Activated CD4-positive, alpha-beta T cell treated with anti-CD3 and anti-CD28 coated beads, Interleukin-2, amount 50 U/mL, for 24 hours (primary cell): ENCODE measurements at places on chromosomes 1 and 21.

DNA sequence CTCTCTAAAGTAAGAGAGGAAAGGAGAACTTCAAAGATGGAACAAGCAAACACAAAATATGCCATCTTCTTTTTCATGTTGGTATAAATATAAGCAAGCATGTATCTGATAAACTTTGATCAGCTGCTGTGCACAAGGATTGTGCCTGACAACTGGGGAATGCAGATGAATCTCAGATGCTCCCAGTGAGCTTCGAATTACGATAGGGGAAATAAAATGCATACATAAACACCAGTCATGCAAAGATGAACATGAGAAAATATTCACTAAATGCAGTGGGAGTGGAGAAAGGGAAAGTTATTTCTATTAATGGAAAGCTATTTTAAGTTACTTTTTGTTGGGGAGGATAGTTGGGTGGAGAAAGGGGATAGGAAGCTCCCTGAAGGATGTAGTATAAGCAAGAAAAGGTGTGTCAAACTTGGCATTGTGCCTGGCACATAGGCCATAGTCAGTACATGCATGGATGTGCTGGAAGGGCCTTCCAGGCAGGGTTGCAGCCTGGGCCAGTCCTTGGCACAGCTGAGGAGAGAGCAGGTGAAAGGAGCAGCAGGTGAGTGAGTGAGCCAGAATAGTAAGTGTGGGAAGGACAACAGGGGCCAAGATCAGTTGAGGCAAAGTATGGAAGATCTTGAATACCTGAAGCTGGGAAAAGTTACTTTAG lies 57.8 kb upstream of the PGD start:
- no peak for DNase-seq

- no peak for DNase-seq
Observed at GRCh38 chr1:1021010-1021919, 1.3 kb downstream of the AGRN start.

GRCh38 chr21:31396399-31396798 lies 52.3 kb upstream of the TIAM1 start:
- no peak for DNase-seq

- no peak for DNase-seq
Observed at GRCh38 chr1:218775501-218776021, 398.1 kb upstream of the LYPLAL1 start.

GRCh38 chr1:30043731-30044408 lies 679.5 kb downstream of the MATN1 start:
- DNase-seq: no peak

GRCh38 chr21:44066116-44066515 lies 41.1 kb upstream of the PWP2 start:
- DNase-seq: no peak

- no peak for DNase-seq
Observed at GRCh38 chr1:68281946-68282615, 49.8 kb upstream of the WLS start.

- DNase-seq: no peak
Observed at GRCh38 chr1:54224233-54224632, 24.3 kb downstream of the MRPL37 start.

DNA sequence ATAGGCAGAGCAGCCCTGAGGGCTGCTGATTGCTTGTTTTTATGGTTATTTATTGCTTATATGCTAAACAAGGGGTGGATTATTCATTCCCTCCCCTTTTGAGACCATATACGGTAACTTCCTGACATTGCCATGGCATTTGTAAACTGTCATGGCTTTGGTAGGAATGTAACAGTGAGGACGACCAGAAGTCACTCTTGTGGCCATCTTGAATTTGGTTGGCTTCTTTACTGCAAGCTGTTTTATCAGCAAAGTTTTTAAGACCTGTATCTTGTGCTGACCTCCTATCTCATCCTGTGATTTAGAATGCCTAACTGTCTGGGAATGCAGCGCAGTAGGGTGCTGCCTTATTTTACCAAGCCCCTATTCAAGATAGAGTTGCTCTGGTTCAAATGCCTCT lies 531.8 kb upstream of the PRMT6 start:
- DNase-seq: no peak

DNA sequence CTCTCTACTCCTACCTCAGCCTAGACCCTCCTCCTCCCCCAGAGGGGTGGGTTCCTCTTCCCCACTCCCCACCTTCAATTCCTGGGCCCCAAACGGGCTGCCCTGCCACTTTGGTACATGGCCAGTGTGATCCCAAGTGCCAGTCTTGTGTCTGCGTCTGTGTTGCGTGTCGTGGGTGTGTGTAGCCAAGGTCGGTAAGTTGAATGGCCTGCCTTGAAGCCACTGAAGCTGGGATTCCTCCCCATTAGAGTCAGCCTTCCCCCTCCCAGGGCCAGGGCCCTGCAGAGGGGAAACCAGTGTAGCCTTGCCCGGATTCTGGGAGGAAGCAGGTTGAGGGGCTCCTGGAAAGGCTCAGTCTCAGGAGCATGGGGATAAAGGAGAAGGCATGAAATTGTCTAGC lies 21.6 kb upstream of the VPS13D start:
- no peak for DNase-seq

- DNase-seq: no peak
Observed at GRCh38 chr1:32742199-32742947, 39.8 kb upstream of the SYNC start.
